ENCODE measurements at places on chromosomes 13 and 19.

- DNase-seq, result no peak
Measured at GRCh38 chr19:19775891-19776205, 42.9 kb upstream of the ZNF14 start.

- DNase-seq, result no peak
Measured at GRCh38 chr13:100872761-100873160, 198.2 kb upstream of the TMTC4 start.

GRCh38 chr13:109869312-109870237 lies 83.2 kb upstream of the IRS2 start:
- no peak for DNase-seq

DNA sequence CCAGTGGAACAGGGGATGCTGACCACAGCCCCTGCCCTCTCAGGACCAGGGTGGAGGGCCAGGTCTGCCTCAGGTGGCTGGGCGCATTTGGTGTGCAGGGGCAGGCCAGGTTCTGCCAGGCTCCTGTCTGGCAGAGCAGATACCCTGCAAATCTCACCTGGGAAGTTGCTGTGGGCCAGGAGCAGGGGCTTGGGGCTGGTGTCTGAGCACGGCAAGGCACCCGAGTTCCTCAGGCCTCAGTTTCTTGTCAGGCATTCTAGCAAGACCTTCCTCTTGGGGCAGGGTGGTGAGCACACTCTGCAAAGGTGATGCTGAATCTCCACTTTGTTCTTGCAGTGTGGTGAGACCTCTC lies 1.1 kb downstream of the CRTC1 start:
- no peak for DNase-seq

DNA sequence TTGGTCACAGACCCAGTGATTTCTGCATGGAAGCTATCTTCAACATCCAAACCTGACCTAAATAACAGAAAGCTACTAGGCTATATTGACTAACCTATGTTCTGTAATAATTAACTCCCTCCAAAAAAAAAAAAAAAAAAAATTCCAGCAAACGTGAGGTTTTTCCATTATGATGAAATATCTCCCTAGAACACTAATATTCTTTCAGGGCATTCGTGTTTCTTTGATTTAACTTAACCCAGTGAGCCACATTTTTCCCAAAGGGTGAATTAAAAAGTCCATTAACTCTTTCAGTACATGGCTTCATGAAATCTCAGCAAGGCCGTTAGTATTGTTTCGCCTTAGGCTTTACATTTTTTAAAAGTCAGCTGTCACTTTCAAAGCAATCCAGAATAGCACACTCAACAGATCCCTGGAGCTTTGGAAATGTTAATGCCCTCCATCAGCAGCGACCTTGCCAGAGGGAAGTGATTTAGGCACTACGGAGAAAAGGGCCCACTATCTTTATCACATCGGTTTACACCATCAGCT lies 175.8 kb downstream of the DCT start:
- no peak for DNase-seq

- no peak for DNase-seq
Measured at GRCh38 chr13:30884543-30884942, 21.5 kb upstream of the MEDAG start.

- DNase-seq, result no peak
Measured at GRCh38 chr13:21759463-21759862, 88.6 kb downstream of the FGF9 start.

DNA sequence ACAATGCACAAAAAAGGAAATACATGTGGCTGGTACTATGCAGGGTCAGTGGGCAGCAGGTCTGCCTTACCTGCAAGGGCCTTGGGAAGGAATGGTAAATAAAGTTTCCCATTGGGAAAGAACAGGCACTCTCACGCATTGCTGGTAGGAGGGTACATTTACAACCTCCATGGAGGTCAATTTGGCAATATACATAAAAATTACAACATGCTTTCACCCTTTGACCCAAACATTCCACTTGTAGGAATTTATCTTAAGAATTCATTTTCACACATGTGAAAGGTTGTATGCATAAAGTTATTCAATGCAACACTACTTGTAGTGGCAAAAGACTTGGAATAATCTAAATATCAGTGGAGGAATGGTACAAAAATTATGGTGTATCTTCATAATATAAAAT lies 216.4 kb downstream of the DLEU7 start:
- no peak for DNase-seq

- DNase-seq, result peak; percentile 10
Measured at GRCh38 chr19:35959040-35959967, 23.1 kb downstream of the LRFN3 start.

GRCh38 chr19:18503971-18504885 lies 17.6 kb downstream of the ELL start:
- DNase-seq, result no peak

GRCh38 chr13:27599845-27600553 lies 20.3 kb downstream of the LNX2 start:
- peak; percentile 93 for DNase-seq

- DNase-seq, result no peak
Measured at GRCh38 chr13:39776439-39776838, 121.0 kb downstream of the COG6 start.

- DNase-seq, result peak; percentile 71
Measured at GRCh38 chr19:56105090-56105701, 15.9 kb downstream of the ZNF787 start.

- DNase-seq, result no peak
Measured at GRCh38 chr19:609004-609346, 19.3 kb downstream of the HCN2 start.

GRCh38 chr19:35318679-35319448 lies 10.1 kb upstream of the CD22 start:
- DNase-seq, result no peak

GRCh38 chr19:13100841-13101589 lies 1.6 kb downstream of the LYL1 start:
- peak; percentile 64 for DNase-seq

DNA sequence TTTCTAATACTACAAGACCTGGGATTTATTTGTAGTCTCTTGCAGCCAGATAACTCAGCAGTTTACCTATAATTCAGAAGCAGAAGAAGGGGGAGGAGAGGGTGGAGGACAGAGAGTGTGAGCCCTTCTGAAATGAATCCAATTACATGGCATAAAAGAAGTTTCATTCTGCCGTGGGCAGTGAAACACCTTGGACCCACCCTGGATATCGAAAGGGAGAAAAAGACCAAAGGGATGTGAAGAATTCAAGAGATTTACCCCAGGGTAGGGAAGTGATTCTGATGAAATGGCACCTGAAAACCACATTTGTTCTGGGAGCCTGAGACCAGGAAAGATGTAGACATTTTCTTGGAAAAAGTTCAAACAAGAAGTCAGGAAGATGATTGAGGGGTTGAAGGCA lies 140.9 kb downstream of the NDFIP2 start:
- no peak for DNase-seq

DNA sequence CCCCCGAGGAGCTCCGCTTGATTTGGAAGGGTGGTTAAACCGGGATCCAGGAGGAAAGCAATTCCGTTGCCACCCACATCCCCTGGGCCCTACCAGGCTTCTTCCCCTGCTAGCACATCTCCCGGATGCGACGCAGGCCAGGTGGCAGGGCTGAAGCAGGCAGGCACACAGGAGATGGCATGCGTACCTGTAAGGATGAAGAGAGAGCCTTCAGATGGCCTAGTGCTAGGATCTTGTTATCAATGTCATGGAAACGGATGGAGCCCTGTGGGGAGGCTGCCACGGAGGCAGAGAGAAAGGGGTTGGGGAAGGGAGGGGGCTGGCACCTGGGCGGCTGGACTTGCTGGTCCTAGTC lies 8.5 kb upstream of the SOX1 start:
- no peak for DNase-seq

DNA sequence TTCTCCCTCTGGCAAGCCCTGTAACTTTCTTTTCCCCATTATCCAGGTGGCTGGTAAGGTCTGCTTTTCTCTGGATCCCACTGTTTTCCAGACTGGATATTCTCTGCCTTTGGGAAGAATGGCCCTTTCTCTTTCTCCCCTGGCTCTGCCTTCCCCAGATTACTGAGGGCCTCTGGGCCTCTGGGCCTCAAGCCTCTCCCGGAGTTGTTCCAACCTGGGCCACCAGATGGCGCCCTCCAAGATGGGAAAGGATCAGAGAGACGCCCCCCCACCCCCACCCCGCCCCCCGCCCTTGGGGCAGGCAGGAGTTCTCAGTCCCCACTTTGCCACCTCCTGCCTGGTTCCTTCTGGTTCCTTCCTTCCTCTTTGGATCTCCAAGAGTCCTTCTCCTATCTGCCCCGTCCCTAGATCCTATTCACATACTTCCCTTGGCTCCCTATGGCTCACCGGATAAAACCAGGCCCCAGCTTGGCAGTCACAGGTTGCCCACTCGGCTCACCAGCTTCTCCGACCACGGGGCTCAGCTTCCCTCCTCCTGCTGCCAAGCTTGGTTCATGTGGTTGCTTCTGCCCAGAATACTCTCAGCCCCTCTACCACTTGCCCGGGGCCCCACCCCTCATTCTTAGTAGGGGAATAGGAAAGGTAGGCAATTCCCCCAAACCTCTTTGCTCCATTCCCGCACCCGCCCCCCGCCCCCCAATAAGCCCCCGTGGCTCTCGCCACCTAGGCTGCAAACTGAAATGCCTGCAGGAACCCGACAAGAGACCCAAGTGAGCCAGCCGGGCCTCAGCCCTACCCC lies 13.1 kb downstream of the EPS8L1 start:
- peak; percentile 78 for DNase-seq

- DNase-seq, result no peak
Measured at GRCh38 chr13:43473437-43473836, 313.3 kb downstream of the ENOX1 start.

- DNase-seq, result no peak
Measured at GRCh38 chr19:15288146-15288963, 44.0 kb downstream of the BRD4 start.

DNA sequence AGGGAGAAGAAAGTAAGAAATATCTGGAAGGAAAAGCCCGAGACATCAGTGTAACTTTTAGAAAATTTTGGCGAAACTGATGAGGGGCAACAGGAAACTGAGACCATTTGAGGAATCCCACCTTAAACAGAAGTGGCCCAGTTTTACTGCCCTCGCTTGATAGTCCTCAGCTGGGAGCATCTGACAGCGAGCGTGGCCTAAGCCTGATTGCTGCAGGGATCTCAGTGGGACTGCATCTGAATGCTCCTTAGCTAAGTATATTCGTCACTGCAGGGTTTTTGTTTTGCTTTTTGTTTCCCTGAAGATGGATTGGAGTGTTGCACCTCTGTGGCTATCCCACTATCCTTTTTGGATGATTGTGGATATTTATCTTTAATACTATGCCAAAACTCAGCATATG lies 262.7 kb upstream of the KLHL1 start:
- no peak for DNase-seq

- no peak for DNase-seq
Measured at GRCh38 chr19:56269348-56269747, 3.2 kb upstream of the EDDM13 start.

DNA sequence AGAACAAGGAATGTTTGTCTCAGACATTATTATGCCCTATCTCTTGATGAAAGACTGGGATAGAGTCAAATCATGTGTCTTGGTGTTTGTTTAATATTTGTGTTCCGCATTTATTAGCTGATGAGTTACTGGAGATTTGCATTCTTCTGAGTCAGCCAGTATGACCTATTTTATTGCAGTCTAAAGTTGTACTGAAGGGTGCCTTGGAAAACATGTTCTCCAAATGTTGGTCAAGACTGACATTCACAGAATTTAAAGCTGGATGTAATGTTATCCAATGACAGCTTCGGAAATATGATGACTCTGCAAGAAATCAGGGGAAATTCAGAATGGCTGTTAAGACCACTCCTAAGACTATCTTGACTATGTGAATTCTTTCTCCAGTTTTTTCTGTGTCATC lies 134.0 kb downstream of the KCNRG start:
- DNase-seq, result no peak

- peak; percentile 3 for DNase-seq
Measured at GRCh38 chr13:39263033-39263432, 224.8 kb downstream of the NHLRC3 start.

DNA sequence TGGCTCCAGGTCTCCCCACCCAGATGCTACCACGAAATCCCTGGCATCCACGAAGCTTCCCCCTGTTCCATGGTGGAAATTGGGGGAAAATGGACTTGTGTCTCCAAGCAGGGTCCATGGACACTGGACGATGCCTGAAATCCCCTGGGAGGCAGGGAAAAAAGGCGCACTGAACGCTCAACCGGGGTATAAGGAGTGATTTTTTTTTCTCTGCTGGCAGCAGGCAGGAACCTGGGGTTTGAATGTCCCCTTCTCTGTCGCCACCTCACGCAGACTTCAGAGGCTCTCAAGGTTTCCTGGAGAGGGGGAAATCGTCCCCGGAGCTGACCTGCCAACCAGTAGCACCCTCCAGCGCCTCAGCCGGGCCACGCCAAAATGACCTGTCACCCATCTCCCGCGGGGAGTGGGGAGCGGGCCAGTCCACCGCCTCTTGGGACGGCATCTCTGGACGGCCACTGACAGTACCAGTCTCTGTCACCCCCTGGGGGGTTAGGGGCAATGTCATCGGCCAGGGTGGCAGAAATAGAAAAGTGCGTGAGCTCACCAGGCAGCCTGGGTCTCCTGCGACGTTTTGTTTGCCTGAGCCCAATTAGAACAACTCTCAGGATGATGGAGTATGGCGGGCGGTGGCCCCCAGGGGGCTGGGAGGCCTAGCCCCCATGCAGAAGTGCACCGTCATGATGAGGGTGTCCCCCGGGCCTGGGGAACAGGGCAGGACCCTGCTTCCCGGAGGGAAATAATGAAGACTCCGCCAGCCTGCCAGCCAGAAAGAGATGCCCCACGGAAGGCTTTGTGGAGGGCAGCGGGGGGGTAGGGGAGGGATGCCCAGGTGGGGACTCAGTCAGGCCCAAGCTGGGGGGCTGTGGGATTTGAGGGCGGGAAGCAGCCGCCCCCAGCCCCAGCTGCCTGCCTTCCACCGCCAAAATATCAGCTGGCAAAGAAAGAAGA lies 2.6 kb downstream of the PTPRS start:
- no peak for DNase-seq

DNA sequence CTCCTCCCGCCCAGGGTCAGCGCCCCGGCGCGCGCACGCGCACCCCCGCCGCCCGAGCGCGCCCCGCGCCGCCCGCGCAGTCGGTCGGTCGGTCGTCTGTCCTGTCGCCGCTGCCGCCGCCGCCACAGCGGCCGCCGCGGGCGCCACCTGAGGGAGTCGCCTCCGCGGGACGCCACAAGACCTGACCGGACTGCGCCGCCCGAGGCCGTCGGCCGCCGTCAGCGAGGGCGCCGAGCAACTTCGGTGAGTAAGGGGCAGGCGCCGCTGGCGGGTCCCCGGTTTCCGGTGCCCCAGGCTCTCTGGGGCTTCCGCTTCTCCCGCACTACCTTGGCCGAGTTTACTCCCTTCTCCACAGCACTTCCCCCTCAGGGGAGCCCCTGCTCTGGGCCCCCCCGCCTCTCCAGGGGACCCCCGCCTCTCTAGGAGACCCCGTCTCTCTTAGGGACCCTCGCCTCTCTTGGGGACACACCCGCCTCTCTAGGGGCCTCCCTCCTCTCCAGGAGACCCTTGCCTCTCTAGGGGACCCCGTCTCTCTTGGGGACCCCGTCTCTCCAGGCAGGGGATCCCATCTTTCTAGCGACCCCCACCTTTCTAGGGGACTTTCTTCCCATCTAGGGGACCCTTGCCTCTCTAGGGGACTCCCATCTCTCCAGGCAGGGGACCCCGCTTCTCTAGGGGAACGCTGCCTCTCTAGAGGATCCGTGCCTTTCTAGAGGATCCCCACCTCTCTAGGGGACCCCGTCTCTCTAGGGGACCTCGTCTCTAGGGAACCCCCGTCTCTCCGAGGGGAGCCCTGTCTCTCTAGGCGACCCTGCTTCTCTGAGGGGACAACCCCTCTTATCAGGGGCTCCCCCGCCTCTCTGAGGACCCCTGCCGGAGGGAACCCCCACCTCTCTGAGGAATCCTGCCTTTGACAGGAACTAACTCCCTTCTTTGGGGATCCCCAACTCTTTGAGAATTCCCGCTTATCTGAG lies 19.3 kb upstream of the GATAD2A start:
- DNase-seq, result no peak
